NCI-H526 (cell line): ENCODE measurements at places on chromosomes 1 and 21.

DNA sequence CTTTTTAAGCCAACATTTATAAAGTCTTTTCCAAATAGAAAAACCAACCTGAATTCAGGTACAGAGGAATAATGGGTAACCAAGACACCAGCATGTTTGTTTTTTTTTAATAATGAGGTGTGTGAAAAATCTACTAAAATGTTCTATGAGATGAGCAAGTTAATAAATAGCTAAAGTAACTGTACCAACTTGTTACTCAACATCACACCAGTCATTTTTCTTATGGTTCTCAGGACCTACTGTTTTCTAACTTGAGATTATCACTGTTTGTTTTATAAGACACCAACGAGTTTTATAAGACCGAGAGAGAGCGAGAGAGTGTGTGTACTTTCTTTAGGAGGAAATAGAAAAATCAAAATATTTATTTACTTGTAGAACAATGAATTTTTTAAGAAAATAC is 12.4 kb downstream of the ELK4 start:
- no peak for DNase-seq

GRCh38 chr1:105102371-105102770 is 1352.7 kb downstream of the AMY1C start:
- DNase-seq, result no peak

- no peak for DNase-seq
These were observed 582.8 kb downstream of the PTBP2 start for GRCh38 chr1:97304366-97304765.

DNA sequence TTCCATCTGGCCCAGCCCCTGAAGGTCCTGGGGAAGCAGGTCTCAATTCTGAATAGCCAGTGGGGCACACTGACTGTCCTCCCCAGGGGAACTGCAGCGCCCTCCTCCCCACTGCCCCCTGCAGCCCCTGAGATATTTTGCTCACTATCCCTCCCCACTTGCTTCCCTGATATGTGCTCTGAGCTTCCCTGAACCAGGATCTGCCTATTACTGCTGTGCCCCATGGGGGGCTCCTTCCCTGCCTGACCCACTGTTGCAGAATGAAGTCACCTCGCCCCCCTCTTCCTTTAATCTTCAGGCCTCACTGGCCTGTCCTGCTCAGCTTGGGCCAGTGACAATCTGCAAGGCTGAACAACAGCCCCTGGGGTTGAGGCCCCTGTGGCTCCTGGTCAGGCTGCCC is 89.8 kb downstream of the PTPRU start:
- DNase-seq, result no peak

- DNase-seq, result no peak
These were observed 8.0 kb downstream of the ARHGEF16 start for GRCh38 chr1:3462356-3463012.

DNA sequence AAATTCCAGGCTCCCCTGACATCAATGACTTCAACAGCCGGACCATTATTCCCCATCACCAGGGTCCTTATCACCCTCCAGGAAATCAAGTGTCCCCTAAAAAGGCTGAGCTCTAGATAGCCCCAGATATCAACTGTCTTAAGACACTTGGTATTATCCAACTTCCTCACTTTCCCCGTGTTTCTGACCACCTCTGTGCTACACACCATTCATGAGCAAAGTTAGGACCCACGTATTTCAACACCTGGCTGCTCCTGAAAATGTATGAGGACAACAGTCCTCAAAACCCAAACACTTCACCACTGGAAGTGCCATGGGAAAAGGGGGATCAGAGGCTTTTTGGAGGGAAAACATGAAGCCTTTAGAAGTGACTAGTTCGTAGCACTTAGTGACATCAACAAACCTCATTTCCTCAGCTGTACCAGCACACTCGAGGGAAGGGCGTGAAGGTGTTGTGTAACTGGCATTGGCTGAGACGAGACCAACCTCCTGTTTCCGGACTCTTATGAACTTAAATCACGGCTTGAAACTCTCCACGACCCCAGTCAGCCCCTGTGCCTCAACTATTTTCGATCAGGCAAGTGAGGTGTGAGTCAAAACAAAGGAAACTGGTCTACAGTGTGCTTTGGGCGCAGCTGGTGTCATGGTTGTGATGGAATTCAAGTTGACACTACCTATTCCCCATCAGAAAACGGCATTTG is 4.1 kb upstream of the CHD5 start:
- no peak for DNase-seq

DNA sequence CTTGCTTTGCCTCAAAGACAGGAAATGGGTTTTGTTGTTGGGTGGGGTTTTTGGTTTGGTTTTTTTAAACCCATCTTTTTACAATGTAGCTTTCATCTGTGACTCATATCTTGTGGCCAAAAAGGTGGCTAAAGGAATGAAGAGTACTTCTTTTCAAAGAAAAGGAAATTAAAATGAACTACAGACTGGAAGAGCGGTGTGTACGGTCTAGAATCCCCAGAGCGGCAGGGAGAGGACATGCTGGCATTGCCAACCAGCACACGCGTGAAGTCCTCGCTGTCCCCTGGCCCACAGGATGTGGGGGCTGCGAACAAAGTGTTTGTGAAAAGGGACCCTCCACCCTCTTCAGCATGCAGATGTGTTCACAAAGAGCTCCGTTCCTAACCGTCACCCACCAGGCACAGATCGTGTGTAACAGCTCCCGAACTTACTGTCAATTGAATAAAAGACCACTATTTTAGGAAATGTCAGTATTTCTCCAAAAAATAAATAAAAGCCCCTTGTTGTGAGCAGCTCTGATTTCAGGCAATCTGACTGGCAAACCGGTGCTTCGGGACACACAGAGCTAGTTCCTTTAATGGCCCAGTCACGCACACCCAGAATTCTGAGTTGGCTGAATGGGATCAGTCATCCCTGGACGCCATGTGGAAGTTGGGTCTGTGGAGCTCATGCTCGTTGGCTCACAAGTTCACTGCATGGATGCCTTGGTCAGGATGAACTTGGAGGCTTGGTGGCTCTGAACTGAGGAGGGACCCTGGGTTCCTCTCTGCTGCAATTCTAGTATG is 602.9 kb downstream of the NPHP4 start:
- DNase-seq, result no peak

- no peak for DNase-seq
These were observed 14.8 kb downstream of the RSBN1 start for GRCh38 chr1:113797472-113797871.

GRCh38 chr1:17423781-17424245 is 15.7 kb downstream of the RCC2 start:
- no peak for DNase-seq

DNA sequence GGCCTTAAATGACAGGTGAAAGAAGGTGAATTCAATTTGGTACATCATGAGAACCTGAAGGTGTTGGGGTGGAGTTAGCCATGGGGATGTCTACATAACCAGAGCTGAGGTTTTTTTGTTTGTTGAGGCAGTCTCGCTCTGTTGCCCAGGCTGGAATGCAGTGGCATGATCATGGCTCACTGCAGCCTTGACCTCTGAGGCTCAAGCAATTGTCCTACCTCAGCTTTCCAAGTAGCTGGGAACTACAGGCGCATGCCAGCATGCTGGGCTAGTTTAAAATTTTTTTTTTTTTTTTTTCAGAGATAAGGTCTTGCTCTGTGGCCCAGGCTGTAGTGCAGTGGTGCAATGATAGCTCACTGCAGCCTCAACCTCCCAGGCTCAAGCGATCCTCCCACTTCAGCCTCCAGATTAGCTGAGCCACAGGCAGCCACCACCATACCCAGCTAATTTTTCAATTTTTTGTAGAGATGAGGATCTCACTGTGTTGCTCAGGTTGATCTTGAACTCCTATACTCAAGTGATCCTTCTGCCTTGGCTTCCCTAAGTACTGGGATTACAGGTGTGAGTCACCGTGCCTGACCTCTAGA is 1.9 kb upstream of the MPZ start:
- DNase-seq, result no peak

GRCh38 chr21:39675993-39676661 is 63.4 kb downstream of the B3GALT5 start:
- DNase-seq, result peak; percentile 90

DNA sequence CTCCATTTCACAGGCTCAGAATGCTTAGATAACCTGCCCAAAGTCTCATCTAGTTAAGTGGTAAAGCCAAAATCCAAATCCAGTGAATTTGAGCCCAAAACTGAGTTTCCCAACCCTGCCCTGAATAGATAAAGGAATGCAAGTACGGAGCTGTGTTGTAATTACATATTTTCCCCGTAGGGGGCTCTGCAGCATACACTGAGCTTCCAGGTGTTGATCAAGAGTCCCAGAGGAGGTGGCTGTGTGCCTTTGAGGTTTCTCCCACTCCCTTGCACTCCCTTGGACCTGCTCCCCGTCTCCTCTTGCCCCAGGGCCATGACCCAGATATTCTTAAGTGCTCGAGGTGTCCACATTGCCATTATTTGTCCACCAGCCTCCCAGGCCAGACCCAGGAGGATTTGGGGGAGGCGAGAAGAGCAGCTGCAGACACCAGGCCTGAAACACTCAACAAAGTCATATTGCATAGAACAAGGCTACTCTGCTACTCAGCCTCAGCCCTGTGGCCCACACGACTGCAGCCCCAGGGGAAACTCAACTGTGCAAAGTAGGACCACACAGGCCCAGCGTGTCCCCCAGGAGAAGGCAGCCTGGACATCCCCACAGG is 18.4 kb upstream of the LY9 start:
- peak; percentile 23 for DNase-seq

GRCh38 chr1:42348498-42348897 is 13.5 kb upstream of the FOXJ3 start:
- DNase-seq, result no peak

- DNase-seq, result no peak
These were observed 973 bp downstream of the SDF4 start for GRCh38 chr1:1230656-1231399.

GRCh38 chr21:38240129-38240528 is 16.7 kb upstream of the KCNJ15 start:
- no peak for DNase-seq

DNA sequence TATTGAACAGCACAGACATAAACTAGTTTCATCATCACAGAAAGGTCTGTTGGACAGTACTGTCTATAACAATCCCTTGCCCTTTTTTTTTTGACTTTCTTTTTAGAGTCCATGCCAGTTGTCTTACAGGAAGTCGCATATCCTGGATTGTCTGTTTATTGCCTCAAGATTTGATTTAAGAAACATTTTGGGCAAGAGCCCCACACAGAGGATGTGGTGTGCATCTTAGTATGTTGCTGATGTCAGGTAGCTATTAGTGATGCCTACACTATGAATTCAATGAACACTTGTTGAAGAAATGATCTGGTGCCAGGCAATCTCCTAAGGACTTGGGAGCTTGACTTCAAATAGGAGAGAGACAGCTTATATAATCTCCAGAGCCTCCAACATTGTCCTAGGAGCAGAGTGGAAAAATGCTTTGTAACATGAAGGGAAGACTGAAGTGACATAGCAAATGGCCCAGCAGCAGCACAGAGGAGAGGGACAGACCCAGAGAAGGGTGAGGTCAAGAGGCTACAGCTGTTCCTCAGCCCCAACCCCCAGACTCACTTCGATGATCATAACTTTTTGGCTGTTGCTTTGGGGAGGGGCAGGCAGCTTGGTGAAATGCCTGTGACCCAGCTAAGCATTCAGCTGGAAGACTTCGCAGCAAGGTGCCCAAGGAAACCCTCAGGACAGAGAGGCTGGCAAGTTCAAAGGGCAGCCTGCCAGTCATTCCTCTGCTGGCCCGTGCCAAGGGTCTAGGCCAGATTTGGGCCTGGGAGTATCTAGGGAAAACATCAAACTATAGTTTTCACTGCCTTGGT is 7.5 kb upstream of the RAB29 start:
- DNase-seq, result no peak

DNA sequence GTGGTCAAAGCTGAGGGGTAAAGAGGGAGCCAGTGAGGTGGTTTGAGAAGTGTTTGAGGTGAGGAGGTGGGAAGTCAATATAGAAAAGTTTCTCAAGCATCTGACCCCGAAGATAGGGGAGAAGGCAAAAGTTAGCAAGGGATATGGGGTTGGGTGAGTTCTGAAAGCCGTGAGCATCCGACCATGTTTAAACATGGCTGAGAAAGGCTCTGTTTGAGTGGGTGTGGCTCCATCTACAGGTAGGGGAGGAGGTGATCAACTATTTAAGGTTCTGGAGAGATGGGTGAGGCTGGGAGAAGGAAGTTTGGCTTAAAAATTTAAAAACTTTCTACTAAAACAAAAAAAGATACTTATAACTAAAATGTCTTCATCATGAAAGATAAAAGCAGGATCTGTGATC is 273.8 kb downstream of the KCNJ6 start:
- DNase-seq, result peak; percentile 27

DNA sequence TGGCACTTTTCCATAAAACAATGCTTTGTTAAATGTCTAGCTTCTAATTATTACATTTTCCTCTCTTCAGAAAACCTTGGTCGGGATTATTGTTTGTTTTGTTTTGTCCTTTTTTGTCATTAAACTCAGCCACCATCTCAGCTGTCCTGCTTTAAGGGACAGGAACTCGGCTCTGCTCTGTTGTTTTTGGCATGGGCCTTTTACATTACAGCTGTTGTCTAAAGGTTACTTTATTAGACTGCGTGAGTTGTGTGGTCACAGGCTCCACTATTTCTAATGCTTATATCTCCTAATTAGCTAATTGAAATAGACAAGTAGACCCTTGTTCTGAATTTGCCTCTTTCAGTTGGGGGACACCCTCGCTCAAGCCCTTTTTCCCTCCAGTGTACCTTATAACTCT is 1.6 kb downstream of the PALMD start:
- no peak for DNase-seq

DNA sequence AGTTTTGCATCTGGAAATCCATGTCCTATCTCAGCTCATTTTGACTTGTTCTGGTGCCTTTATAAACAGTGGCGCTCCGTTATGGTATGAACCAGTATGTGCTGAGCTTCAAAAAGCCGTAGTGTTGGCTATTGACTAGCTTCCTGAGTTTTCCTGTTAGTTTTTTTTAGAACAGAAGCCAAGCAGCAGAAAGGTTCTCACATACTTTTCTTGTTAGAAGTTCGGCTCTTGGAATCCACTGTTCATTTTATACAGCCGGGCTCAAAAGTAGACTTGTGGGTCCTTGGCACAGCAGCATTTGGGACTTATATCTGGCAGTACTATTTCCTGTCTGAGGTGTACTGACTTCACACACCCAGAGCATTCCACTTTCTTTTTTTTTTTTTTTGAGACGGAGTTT is 63.8 kb downstream of the TBCE start:
- DNase-seq, result no peak

GRCh38 chr1:64184003-64184440 is 19.4 kb upstream of the UBE2U start:
- no peak for DNase-seq

GRCh38 chr1:51906306-51907078 is 28.0 kb upstream of the NRDC start:
- no peak for DNase-seq

DNA sequence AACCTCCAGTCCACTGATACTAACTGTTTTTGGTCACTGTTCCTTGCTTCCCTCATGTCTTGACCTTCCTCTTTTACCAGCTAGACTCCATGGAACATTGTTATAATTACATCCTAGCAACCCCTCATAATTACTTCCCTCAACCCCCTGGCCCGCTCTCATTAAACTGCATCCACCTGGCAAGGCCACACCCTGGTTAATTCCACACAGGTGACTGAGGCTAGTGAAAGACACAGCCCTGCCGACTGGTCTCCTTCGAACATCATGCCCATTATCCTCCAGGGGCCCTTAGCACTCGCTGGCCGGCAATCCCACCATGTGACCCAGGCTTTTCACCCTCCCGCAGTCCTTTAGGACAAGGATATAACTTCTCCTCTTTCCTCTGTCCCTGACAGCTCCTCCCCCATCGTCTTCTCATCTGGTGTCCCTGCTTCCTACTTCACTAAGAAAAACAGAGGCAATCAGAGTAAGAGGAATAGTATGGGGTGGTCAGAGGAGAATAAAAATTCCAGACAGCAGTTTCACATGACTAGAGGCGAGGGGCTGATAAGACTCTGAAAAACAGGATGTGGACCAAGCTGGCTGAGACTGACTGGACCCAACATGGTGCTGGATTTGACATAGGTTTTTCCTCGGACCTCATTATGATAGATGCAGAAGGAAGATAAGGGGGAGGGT is 8.8 kb upstream of the TENT5B start:
- no peak for DNase-seq
